T-helper 22 cell (primary cell): ENCODE measurements at places on chromosomes 4 and X.
A peak's percentile ranks its signal among the peaks of the same experiment; 100 is the strongest.

DNA sequence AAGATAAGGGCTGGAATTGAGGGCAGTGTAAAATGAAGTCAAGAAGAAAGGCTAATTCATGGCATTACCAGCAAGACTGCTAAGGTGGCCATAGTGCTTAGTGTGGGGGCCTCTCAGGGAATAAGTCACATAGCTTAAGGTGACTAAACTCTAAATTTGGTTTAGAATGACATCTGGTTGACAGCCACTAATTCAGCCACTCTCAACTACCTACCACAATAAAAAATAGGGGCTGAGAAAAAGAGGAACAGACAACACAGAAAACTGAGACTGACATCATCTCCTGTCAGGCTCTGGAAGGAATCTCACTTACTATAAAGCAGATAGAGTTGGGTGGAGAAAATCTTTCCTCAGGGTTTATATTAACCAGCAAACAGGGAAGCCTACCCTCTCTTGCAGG, 96.9 kb downstream of the CHRDL1 start:
- DNase-seq = no peak

- no peak for DNase-seq
Observed at GRCh38 chrX:26409636-26410035, 193.7 kb downstream of the MAGEB5 start.

- DNase-seq = no peak
Observed at GRCh38 chr4:24489870-24490269, 94.5 kb downstream of the DHX15 start.

DNA sequence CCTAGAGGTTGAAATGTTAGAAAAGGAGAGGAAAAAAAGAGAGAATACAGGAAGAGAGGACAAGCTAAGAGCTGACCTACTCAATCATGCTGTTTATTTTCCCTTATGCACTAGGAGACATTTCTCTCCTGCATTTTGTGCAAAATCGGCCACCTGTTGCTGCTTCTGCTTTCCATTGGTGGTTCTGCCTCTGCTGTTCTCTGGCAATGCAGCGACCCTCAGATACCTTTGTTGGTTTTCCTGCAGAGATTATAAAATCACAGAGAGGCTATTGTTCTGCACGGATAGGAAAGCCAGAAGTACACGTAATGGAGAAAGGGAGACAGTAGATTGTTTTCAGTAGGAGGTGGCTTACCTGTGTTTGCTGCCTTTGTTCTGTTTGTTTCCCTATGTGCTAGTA, 108.9 kb downstream of the UNC5C start:
- no peak for DNase-seq

GRCh38 chr4:48138936-48139335, 4.9 kb upstream of the TXK start:
- no peak for DNase-seq

DNA sequence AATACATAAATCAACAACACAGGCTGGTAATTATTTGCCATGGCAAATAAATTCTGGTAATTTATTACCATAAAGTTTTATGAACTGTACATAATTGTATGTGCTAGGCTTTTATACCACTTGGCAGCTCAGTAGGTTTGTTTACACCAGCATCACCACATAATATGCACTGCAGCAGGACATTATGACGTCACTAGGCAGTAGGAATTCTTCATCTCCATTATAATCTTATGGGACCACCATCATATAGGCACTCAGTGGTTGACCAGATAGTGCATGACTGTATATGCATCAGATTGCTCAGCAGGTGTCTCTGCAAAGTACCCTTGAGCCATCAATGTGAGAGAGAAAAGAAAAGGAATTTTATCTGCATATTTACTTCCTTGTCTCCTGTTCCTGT, 295.4 kb downstream of the CFAP47 start:
- DNase-seq = no peak

DNA sequence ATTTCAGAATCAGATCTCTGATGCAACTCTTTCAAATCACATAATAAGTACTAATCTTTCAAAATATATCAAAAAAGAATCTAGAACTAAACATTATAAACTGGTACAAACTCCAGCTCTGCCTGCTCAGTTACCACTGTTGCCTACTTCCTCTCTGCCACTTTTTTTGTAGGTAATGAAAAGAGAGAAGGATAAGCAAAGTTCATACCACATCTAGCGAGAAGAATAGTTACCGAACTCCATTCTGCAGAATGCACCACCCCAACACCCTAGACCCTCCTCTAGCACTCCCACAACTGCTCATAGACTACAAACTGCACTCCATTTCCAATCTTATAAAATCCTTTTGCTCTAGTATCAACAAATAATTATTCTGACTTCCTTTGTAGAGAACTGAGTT, 19.7 kb upstream of the LRBA start:
- DNase-seq = no peak

DNA sequence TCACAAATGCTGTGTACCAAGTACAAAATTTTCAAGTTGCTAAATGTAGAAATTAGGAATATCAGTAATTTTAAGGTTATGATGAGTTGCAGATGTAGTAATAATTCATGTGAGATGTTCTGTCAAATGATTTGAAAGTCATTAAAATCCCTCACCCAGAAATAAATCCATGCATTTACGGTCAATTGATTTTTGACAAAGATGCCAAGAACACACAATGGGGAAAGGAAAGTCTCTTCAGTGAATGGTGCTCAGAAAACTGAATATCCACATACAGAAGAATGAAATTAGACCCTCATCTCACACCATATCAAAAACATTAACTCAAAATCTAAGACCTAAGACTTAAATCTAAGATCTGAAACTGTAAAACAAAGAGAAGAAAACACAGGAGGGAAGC, 12.9 kb upstream of the BMPR1B start:
- DNase-seq = no peak

DNA sequence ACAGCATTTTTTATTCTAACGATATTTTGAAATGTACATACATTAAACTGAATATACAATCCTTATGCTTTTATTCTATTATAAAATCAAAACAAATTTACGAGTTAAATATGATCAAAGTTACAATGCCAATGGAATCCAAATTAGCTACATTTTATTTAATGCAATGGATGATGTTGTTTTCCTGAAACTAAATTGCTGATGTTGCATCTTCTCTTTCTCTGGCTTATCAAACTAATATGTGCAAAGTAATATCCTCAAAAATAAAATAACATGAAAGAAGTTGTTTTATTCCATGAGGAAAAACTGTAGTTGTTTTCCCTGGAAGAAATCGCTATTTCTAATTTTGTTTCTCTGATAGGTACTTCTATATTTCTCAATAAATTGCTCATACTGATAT, 106.8 kb downstream of the ASB9 start:
- DNase-seq = no peak

- no peak for DNase-seq
Observed at GRCh38 chrX:154505734-154506133, 10.3 kb downstream of the FAM3A start.

DNA sequence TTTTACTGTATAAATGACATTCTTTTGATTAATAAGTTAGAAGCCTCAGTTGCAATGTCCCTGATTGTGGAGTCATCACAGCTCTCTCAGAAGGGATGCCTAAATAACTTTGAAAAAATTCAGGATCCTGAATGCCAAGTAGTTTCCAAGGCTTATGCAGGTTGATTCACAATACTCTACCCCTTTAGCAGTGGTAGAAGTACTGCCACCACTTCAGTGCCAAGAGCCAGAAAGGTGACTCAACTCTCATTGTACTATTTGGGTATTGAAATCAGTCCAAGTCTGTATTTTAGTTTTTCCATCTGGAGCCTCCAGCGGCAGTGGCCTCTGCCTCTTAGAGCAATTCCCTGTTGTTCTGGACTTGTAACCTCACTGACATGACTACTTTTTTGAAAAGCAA, 320.1 kb upstream of the NDST4 start:
- DNase-seq = no peak

DNA sequence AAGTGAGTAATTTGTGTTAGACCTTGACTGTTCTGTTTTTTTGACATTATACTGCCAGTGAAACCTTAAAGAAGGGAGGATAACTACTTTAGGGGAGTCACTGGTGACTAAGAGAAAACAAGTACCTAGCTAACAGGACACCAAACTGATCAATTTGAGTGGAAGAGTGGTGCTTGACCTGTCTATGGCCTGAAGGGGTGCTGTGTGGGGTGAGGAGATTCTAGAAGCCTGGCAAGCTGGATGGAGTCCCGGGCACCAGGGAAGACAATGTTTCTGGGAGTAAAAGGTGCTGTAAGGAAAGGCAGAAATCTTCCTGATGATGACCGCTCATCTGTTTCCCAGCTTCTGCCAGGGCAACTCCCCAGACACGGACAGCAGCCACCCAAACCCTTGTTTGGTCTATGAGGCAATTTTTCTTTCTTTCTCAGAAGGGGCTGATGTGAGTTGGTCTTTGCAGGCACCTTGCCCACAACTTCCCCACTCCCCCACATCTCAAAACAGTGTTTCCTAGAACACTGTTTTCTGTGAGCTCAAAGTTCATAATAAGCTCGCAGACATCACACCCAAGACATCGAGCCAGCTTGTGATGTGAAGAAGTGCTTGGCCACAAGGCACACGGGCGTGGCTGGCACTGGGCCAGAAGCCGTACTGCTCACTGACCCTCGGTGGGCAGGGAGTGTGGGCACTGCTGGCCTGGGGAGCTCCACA, 4.6 kb downstream of the TXK start:
- no peak for DNase-seq

DNA sequence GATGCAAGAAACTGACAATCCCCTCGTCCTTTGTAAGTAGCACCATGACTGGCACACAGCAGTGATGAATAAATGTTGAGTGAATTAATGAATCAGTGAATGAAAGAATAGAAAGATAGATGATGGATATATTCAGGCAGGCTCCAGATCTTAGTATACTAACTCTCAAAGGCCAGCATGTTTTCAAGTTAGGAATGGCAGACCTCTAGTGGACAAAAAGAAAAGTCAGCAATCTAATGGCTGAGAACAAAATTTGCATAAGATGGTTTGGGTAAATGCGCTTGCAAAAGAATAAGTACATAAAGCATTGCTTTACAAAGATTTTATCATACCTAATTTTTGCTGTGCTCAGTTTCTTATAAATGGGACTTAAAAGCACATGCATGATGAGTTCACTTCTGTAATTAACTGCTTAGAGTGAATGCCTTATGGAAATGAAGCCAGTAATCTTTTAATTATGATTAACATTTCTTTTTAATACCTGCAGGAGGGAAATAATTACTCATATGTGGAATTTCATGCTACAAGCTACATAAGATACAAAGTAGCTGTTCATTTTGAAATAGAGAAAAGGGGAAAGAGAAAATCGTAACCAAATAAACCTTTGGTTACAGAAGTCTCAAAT, 126.9 kb upstream of the GPRIN3 start:
- no peak for DNase-seq

DNA sequence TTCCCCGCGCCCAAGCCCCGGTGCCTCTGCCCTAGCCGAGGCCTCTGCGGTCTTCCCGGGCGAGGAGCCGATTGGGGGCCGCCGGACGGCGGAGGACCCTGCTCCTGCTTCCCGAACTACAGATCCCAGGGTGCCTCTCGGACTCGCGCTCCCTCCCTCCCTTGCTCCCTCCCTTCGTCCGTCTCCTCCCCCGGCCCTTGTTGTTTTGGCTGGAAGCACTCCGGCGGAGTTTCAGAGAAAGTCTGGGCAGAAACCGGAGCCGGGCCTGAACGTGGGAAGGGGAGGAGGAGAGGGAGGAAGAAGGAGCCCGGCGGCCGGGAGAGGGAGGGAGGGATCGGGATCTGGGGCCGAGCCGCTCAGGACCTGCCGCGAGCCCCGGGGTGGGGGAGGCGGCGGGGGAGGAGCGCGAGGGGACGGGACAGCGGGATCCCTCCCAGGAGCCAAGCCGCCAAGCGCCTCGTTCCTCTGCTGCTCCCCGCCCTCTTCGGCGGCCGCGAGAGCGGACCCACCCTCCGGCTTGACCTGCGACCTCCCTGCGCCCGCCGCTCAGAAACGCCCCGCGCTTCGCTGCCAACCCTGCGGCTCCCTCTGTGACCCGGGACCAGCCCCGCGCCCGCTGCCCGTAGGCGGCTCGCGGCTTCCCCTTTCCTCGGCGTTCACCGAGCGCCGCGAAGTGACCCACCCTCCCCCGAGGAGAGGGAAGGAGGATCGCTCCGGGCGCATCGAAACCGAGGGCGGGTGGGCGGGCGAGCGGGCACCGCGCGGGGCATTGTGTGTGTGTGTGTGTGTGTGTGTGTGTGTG, 496 bp upstream of the GAB1 start:
- no peak for DNase-seq

DNA sequence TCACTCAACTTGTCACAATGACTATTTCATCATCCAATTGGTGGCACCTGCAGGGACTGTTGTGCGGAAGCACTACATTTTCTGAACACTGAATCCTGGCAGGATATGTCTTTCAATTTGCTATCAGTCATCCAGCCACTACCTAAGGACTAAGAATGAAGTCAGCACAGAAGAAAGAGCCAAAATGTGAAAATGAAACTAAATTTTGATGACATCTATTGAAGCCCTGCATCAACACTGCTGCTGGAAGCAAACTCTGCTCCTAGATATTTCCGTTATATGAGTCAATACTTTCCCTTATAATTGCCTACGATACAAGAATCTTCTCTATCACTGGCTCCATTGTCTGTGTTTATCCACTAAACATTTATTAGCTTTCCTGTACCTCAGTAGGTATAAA, 917.9 kb downstream of the RAPGEF2 start:
- DNase-seq = no peak

GRCh38 chr4:796206-796605, 29.7 kb downstream of the CPLX1 start:
- no peak for DNase-seq

DNA sequence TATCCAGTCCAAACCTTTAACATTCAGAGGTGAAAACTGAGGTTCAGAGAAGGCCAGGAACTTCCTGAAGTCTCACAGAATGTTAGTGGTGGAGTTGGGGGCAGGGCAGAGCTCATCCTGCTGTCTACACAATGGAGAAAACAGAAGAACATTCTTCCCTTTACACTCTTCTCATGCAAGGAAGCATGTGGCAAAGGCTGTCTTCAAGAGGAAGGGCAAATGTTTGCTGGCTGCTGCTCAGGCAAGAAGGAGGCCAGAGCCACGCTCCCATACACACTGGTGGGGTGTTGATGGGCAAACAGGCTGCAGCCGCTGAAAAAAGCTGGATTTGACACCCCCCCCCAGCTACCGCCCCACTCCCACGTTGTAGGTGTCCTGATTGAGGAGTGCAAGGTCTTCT, 32.5 kb downstream of the HMGB3 start:
- DNase-seq = no peak

GRCh38 chrX:107654872-107655761, 26.8 kb downstream of the PRPS1 start:
- DNase-seq = peak; percentile 38

DNA sequence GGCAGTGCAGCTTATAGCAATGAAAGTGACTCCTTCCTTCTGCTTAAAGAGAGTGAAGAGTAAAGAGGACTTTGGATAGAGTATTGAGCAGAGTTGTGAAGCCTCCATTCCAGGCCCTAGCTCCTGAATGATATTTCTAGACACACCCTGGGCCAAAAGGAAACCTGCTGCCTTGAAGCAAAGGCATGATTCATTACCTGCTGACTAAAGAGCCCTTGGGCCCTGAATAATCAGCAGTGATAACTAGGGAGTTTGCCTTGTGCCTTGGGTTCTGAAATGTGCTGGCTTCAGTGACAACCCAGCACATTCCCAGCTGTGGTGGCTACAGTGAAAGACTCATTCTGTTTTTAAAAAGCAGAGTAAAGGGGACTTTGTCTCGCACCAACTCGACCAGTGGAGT, 49.2 kb downstream of the STPG2 start:
- DNase-seq = no peak

GRCh38 chr4:5805270-5805669, 87.6 kb downstream of the CRMP1 start:
- no peak for DNase-seq

GRCh38 chr4:26804451-26804850, 56.2 kb upstream of the STIM2 start:
- no peak for DNase-seq

GRCh38 chr4:186205156-186205555, 13.8 kb downstream of the CYP4V2 start:
- DNase-seq = no peak

- peak; percentile 17 for DNase-seq
Observed at GRCh38 chrX:8743126-8743732, 11.3 kb upstream of the ANOS1 start.
